ENCODE measurements at places on chromosomes 3 and 15.

DNA sequence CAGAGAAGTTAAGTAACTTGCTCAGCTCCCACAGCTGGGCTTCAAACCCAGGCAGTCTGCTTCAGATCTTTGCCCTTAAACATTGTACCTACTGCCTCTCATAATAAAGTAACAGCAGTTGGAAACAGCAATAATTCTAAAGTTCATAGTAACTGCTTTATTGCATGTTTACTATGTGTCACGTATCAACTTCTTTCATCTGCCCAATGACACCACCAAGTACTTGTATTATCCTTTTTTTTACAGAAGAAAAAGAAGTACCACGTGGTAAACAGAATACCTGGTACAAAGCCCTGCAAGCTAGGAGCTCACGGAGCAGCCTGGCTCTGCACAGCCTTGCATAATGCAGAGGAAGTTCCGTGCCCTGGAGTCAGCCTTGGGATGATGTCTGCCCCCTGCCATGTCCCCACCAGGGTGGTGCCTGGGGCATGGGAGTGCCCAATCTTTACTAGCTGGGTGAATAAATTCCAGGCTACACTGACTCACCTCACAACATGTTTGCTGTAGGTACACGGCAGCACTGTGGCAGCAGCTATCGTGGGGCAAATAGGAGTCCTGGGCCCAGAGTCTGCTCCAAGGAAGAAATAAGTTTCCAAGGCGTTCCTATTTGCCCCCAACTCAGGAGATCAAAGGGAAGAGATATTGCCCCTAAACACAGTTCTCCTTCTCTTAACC is 77.2 kb downstream of the LDHAL6B start:
- DNase-seq = no peak

DNA sequence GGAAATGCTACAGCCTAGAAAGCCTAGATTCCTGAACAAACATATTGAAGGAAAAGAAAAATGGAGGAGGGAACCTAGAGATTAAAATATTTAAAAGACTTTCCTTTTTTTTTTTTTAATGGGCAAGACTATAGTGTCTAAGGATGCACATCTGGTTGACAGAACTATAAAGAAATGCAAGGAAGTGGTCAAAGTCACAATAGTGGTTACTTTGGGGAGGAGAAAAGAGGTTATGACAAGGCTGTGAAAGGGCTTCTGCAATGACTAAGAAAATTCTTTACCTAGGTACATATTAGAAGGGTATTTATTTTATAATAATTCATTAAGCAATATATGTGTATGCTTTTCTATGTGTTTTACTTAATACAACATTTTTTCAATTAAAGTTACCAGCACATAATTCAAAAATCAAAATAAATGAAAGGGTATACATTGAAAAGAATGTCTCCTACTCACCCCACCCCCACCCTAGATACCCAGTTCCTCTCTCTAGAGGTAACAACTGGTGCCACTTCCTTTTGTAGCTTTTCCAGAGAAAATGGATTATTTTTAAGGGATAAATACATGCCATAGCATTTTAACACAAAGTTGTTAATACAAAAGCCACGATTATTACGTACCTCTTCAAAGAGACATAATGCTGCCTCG is 70.1 kb downstream of the HERC1 start:
- no peak for DNase-seq

DNA sequence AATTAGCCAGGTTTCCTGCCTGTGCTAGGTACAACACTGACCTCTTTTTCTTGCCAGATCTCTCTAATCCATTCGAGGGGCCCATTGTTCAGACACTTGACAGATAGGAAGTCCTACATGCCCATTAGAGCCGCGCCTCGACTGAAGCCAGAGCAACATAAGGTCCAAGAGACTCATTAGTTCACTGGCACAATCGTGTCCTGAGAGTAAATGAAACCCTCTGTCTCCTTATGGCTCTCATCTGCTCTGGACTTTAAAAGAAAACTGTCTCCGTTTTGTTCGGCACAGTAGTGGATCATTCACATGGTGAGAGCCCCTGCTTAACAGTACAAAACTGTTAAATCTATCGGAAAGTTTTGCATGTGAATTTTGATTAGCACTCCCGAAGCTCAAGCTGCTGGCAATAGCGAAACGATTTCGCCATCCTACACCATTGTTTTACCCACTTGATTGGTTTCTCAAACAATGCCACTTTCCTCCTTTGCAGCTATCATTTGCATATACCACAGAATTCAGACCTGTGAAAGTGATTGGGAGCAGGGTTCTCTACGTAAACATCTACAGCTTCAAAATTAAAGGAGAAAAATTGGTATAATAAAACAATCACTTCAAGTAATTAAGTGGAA is 19.0 kb upstream of the C15orf61 start:
- no peak for DNase-seq

GRCh38 chr15:60941448-60941847 is 287.7 kb downstream of the RORA start:
- DNase-seq = no peak

- DNase-seq = no peak
Measured at GRCh38 chr3:84194029-84194428, 764.8 kb upstream of the CADM2 start.
